Stimulated activated CD8-positive, alpha-beta memory T cell treated with anti-CD3 and anti-CD28 coated beads, Interleukin-7, amount 100 ng/mL, for 1 hour (primary cell): ENCODE measurements at places on chromosomes 11 and 22.

GRCh38 chr11:46930089-46930488 is 6.5 kb upstream of the CSTPP1 start:
- DNase-seq, result no peak

DNA sequence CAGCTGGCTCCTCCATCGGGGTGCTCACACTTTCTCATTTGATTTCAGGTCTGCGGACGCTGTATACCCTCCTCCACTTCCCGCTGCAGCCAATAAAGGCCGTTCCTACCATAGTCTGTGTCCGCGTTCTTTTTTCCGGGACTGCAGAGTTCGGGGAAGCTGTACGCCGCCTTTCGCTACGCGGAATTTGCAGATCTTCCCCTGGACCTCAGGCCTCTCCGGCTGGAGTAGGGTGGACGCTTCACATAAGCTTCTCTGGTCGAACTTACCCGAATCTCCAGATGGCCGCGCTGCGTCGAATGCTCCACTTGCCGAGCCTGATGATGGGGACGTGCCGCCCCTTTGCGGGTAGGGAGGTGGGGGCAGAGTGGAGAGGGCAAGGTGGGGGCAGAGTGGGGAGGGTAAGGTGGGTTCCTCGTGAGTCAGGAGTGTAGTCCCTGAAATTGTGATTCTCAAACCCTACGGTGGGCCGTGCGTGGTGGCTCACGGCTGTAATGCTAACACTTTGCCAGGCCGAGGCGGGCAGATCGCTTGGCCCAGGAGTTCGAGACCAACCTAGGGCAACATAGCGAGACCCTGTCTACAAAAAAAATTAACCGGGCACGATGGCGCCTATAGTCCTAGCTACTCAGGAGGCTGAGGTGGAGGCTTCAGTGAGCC is 617 bp downstream of the CSKMT start:
- DNase-seq, result no peak

DNA sequence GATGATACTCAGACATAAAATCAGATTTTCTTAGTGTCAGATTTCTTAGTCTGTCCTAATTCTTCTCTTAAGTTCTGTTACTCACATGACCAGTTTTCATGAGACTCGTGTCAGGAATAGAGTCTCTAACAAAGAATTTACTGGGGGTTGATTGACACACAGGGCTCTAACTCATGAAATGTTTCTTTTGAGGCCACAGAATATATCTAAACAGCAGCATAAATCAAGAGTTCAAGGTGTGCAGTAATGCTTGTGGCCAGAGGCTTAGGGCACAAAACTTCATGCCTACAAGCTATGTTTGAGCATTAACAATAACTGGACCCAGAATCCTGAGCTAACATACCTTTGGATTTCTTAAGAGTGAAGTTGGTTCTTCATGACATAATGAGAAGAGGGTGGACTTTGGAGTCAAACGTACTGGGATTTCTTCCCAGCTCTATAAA is 237.2 kb downstream of the DDX10 start:
- DNase-seq, result no peak

DNA sequence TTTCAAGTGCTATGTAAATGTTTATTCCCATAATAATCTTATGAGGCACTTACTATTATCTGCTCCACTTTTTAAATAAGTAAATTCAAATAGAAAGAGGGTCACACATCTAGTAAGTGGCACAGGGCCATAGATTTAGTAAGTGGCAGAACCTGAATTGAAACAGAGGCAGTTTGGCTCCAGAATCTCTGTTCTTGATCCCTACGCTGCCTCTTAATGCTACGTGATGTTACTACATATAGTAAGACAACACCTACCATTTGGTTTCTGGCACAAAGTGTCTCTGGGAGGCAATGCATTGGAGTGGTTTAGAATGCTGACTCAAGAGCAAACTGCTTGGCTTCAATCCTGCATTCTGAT is 1018.3 kb downstream of the DLG2 start:
- no peak for DNase-seq
